Activated CD4-positive, alpha-beta memory T cell treated with anti-CD3 and anti-CD28 coated beads for 36 hours (primary cell): ENCODE measurements at places on chromosomes 11 and 22. TPM values are rescaled to one million over a fixed set of nuclear protein-coding genes. Genes with fewer than 3 reads are reported as not detected.

DNA sequence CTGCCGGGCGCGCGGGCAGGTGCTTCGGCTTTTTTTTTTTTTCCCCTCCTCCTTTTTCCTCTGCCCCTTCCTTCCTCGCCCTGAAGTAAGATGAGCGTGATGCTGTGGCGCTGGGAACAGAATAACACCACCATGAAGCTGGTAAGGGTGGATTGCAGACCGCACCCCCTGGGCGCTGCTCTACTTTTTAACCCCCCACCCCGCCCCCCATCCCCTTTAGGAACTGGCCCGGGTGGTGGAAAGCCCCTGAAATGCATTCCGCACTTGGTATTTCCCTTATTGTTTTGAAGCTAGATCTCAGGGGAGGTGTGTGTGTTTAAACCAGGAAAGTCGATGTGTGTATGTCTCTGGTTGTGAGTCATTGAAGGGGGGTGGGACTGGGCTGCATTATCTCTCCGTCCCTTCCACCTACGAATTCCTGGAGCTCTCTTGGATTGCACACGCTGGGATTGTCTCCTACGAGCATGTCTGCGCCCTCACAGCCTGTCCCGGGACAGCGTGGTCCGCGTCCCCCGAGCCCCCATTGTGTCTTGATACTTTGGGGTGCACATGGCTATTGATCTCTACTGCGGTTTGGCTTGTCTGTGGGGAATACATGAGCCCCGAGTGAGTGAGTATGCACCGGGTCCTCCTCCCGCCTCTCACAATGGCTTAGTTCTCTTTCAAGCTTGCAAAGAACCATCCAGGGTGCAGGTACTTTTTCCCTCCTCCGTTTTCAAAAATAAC, 64.9 kb downstream of the NAV2 start:
- DNase-seq: peak; percentile 31

Gene ZFPL1
- total RNA-seq: 31.3 TPM

DNA sequence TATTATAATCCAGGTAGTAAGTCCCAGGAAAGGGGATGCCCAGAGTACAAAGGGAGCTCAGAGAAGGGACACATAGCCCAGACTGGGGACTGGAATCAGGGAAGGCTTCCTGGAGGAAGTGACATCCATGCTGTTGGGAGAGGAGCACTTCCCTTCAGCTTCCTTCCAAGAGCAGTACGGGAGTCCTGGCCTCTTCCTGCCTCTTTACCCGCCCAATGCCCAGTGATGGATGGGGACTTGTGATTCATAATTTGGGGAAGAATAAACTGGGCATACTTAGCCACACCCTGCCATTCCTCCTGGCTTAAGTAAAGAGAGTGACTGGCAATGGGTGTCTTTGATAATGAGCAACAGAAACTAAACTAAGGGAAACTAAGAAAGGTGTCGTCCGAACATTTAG, 11.5 kb downstream of the C11orf91 start:
- no peak for DNase-seq

Gene TRIM66
- total RNA-seq: 18.3 TPM

Gene GGTLC3
- not detected for total RNA-seq

Gene APOA5
- total RNA-seq: not detected

DNA sequence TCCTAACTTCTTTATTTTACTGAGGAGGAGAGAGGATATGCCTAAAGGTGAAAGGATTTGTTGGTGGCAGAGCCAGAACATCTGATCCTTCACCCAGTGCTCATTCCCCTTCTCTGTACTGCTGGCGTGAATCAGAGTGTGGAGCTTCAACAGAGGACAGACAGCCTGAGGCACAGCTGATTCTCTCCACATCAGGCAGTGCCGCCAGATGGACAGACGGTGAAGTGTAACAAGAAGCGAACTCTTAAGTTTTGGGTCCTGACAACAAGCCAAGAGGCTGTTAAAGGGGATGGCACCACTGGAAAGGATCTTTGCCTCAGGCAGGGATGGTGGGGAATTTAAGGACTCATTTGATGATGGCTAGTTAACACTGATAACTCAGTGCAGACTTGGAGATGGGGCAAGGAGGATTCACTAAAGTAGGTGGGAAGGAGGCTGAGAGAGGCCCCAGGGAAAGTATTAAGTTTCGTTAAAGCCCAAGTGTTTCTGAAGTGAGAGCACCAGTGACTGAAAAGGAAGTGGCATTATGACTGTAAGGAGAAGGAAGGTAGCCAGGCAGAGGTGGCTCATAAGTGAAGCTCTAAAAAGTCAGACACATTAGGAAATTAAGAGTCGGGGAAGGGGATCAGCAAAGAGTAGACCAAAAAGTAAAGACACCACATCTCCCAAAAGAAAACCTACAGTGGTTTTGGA, 81.3 kb downstream of the CLPB start:
- peak; percentile 47 for DNase-seq

DNA sequence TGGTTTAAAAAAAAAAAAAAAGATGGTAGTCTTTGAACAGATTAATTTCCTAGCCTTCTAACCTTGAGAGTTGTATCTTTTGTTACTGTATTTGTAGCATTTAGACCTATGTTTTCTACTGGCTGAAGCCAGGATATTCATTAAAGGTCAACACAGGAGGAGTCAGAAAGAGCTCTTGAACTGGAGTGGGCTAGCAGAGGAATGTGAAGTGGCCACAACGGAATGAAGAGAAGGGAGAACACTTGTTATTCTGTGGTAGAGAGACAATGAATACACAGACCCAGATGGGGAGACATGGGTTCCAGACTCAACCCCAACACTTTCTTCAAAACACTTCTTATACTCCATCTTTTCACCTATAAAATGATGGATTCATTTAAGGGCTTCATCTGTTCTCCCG, 88.1 kb downstream of the RELT start:
- no peak for DNase-seq
